Right ventricle myocardium inferior (tissue), 1 donor: ENCODE measurements at places on chromosomes 1 and 21. TPM values are rescaled to one million over a fixed set of nuclear protein-coding genes. Genes with fewer than 3 reads are reported as not detected.

The SOX13 gene
- total RNA-seq: 12.1 TPM

The CCDC28B gene
- 25.8 TPM for total RNA-seq

DNA sequence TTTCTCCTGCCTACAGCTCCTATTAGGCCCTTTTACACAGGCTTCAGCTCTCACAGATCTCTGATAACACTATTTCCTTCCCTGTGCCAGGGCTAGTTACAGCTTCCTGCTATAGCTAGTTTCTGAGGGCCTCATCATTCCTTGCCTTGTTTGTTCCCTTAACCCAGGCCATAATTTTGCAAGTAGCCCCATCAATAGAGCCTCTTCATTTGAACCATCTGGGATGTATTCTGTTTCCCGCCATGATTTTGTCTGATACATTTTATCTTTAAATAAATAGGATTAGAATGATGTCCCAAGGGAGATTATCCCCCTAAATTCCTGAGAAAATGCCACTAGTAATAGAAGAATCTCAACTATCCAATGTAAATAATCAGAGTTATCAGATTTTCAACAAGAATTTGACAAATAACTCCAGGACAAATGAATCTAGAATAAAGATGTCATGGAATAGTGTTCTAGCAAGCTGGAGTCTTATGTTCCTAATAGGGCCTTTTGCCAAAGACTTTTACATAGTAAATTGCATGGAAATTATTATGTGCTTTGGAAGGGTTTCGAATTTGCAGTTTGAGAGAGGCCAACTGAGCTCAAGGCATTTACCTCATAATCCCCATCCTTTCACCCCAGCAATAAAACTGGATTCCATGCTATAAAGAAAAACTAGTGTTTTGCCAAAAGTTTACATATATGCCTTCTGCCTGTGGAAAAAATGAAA, 16.1 kb downstream of the IFT25 start:
- DNase-seq: no peak

The NBPF19 gene
- 3.0 TPM for total RNA-seq

The CD1B gene
- total RNA-seq: not detected

GRCh38 chr1:190476321-190476720, 1.3 kb downstream of the BRINP3 start:
- DNase-seq: no peak

DNA sequence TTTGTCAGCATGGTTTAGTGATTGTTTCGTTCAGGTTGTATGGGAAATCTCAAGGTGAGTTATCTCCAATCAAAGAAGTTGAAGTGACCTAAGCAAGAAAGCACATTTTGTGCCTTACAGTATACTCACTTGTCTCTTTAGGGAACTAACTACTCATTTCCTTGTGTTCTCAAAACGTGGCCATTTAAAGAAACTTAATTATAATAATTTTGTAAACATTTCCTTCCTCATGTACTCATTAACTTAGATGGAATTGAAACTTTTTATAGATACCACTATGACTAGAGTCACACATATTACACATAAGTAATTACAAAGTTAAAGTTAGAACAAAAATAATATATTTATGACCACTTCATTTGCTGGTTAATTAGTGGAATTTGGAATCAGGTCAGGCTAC, 552.6 kb downstream of the MRPL39 start:
- no peak for DNase-seq

The FCRL1 gene
- total RNA-seq: not detected

The B3GALT2 gene
- total RNA-seq: 93.9 TPM

DNA sequence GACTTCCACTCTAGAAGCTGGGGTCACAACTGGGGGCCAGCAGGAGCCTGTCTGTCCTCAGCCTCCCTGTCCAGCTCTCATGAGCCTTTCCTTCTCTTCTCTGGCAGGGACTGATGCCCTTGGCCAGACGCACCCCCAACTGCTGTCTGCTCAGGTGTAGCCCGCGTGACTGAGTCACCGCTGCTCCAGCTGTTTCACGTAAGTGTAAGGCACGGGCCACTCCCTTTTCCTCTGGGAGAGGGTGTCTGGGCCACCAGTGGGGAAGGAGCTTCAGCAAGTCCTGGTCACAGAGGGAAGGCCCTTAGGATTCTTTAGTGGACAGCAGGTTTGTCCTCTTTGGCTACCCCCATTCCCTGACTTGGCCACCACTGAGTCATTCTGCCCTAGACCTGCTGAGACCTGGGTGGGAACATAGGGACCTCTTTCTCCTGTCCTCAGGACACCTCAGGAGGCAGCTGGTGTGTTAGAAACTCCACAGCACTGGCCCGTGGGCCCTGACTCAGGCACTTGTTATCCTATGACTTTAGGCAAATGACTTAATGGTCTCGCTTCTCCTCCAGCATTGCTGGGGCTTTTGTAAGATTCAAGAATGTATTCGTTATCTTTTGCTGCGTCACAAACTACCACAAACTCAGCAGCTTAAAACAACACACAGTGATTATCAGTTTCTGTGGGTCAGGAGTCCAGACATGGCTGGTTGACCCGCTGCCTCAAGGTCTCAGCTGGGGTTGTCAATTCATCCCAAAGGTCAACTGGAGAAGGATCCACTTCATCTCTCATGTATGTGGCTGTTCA, 64.8 kb downstream of the FAM163A start:
- DNase-seq: no peak

The MTARC2 gene
- 27.4 TPM for total RNA-seq

The TLCD4 gene
- 53.6 TPM for total RNA-seq

DNA sequence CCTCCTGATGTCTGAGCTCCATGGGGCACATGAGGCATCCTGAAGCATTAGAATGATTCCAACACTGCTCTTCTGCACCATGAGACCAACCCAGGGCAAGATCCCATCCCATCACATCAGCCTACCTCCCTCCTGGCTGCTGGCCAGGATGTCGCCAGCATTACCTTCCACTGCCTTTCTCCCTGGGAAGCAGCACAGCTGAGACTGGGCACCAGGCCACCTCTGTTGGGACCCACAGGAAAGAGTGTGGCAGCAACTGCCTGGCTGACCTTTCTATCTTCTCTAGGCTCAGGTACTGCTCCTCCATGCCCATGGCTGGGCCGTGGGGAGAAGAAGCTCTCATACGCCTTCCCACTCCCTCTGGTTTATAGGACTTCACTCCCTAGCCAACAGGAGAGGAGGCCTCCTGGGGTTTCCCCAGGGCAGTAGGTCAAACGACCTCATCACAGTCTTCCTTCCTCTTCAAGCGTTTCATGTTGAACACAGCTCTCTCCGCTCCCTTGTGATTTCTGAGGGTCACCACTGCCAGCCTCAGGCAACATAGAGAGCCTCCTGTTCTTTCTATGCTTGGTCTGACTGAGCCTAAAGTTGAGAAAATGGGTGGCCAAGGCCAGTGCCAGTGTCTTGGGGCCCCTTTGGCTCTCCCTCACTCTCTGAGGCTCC, 11.1 kb upstream of the RASSF5 start:
- no peak for DNase-seq

The FAM76A gene
- 10.6 TPM for total RNA-seq

DNA sequence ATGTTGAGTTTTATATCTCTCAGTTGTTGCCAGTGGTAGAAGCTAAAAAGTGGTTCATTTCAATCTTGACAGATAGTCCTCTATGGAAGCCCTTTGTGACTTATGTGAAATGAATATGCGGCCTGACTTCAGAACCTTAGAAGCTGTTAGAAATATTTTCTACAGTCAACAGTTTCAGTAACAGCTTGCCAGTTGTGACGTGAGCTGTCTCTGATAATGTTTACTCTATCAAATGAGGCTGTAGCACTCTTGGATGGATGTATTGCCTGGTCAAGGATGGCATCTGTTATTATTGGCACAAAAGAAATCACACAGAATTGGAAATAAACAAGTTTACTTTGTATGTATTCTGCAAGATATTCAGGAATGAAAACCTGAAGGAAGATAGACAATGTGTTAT, 31.9 kb downstream of the SNX7 start:
- DNase-seq: no peak

DNA sequence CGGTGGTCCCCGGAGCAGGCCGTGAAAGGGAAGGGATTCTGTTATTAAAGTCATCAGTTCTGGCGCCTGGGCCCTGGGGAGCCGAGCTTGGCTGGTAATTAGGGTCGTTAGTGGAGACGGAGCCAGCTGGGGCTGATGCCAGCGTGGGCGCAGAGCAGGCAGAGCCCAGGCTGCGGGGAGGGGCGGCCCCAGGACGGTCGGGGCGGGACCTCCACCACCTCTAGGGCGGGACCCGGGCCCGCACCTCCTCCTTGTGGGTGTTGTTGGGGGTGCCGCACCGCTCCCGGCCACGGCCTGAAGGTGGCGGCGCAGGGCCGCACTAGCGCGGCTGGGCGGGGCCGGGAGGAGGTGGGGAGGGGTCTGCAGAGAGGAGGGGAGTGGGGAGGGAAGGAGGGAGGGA, 470.6 kb downstream of the PTPRU start:
- DNase-seq: no peak

DNA sequence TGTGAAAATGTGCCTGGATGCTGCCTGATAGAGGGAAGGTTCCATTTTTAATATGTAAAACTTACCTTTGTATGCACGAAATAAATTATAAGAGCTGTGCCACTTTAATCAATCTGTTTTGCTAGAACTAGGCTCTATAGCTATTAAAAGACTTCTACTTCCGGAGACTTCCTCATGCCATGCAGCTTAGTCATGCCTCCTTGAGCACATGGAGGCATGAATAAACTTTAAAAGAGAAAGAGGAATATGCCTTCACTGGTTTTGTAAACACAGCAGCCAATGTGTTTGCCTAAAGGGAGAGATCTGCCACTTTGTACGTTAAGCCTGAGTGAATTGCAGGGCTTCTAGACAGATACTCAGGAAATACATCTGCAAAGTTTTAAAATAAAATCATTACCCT, 604.6 kb downstream of the LRRIQ3 start:
- DNase-seq: no peak

GRCh38 chr1:156524481-156524869, 23.9 kb upstream of the MEF2D start:
- no peak for DNase-seq

The CRYAA gene
- not detected for total RNA-seq

- DNase-seq: no peak
These were observed 16.4 kb downstream of the IGFN1 start for GRCh38 chr1:201207046-201207445.

DNA sequence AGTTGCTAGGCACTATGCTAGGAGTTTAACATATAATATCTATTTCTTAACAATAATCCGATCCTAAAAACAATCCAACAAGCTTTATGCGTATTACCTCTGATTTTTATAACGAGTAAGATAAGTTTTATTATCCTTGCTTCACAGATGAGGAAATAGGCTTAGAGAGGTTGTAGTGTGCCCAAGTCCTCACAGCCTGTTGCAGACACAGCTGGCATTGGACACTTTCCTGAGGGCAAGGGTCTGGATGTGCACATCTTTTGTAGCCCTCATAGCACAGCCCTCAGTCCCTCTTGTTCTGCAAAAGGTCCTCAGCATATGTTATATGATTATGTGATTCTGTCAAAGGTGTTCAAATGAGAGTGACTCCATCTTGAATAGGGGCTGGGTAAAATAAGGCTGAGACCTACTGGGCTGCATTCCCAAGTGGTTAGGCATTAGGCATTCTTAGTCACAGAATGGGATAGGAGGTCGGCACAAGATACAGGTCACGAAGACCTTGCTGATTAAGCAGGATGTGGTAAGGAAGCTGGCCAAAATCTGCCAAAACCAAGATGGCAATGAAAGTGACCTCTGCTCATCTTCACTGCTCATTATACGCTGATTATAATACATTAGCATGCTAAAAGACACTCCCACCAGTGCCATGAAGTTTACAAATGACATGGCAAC, 75.7 kb upstream of the F3 start:
- no peak for DNase-seq

GRCh38 chr1:242140836-242141235, 141.9 kb upstream of the MAP1LC3C start:
- no peak for DNase-seq

- DNase-seq: no peak
These were observed 82.1 kb downstream of the NENF start for GRCh38 chr1:212514782-212515181.

The PROK1 gene
- total RNA-seq: not detected

The TMEM54 gene
- 10.9 TPM for total RNA-seq

DNA sequence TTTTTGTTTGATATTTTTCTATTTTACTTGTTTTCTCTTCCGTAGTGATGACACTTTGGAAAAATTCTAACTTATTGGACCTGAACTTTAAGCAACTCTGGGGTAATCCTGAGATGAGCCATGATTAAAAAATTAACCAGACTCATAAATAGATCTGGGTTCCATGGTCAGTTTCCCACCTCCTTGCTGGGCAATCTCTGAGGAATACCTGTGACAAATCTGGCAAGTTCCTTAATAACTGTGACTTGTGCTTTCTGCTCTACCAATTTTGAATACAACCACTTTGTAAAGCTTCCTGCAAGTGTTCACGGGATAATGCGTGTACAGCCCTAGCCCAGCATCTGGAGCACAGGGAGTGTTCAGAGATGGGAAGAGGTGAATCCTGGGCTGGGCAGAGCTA, 3.3 kb downstream of the OVGP1 start:
- DNase-seq: no peak

The MMEL1 gene
- total RNA-seq: 0.35 TPM

The CLCNKB gene
- 2.2 TPM for total RNA-seq

The EPS8L3 gene
- not detected for total RNA-seq

DNA sequence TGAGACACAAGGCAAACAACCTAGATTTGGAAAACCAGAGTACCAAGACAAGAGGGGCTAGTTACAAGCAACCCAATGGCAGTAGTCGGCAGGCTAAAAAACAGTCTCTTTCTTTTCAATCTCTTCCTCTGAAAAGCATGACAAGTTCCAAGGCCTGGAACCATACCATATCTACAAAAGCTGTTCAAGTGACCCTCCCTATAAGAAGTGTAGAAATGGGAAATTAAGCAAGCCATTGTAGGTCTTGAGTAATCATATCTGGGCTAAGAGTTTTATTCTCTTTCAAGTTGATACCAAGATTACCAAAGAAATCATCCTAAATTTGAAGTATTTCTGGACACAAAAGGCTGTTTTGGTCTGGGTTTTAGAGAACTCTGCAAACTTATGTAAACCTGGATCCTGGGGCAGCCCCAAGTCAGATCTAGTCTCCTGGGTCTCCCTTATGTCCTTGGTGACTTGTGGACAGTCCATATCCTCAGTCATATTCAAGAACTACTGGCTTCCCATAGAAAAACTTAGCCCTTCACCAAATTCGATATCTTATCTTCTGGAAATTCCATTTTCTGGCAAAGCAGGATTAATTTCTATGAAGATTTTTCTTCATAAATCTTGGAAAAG, 24.7 kb downstream of the FMO3 start:
- no peak for DNase-seq

DNA sequence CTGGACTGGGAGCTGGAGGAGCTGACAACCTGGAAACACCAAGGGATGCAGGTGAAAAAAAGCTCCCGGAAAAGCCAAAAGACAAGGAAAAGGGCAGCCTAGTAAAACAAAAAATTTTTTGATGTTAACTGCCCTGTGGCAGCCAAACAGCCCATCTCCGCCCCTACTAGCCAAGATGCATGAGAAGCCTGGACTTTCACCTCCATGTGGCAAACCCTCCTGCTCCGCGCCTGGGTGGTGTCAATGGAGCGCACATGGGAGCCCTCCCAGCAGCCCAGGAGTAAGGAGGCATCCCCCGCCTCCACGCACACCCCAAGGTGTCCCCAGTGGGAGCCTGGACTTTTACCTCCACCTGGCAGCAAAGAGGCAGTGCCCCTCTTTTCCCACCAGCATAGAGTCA, 30.5 kb downstream of the LEMD1 start:
- no peak for DNase-seq

GRCh38 chr1:158149175-158149574, 31.5 kb upstream of the CD1D start:
- no peak for DNase-seq
